ENCODE measurements at places on chromosomes 2 and 18.

GRCh38 chr18:79848294-79848578, 50.5 kb downstream of the KCNG2 start:
- no peak for DNase-seq

- DNase-seq = no peak
Observed at GRCh38 chr2:94993176-94994062, 32.1 kb upstream of the MAL start.

- DNase-seq = no peak
Observed at GRCh38 chr18:837922-838321, 25.9 kb upstream of the YES1 start.

DNA sequence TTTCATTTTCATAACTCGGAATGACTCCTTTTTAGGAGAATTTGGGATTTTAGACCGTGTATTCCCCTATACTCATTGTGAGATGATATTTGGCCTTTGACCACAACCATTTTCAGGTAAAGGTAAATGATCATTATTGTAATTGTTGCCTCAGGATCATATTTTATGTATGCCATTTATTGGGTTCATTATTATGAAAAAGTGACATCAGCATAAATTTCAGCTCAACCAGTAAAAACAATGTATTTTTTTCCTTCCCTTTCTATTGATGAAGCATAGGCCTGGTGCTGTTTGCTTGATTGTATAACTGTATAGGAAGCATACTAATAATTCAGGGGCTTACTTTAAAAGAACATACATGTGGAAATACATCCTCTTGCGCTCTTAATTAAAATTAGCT, 832.9 kb upstream of the FANCL start:
- DNase-seq = no peak

- DNase-seq = no peak
Observed at GRCh38 chr2:246489-247144, 17.2 kb downstream of the SH3YL1 start.

- DNase-seq = no peak
Observed at GRCh38 chr2:174078275-174078674, 113.1 kb upstream of the SP3 start.

DNA sequence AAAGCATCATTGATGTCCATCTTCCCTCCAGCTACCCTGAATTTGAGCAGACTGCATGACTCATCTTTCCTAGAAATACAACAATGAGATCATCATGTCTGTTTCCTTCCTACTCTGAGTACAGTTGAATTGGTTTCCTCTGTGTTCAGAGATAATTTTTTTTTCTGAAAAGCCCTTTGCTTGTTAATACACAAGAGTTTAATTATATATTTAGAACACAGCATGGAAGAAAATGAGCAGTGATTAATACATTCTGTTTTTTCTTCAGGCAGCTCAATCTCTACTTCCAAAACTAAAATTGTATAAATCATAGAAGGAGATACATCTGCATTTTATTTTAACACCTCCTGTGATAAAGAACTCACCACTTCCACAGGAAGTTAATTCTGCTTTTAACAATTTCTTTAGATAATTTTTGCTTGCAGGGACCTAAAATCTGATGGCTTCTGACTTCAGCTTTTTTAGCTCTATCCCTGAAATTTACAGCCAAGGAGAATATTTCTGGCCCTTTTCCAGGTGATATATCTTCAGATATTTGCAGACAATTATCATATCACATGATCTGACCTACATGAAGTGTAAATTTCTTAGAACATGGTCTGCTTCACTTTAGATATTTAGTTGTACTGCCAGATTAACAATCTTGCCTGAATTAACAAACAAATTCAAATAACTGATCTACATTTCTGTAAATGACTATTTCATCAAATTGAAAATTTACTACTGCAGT, 249.0 kb downstream of the TRIB2 start:
- DNase-seq = no peak

- no peak for DNase-seq
Observed at GRCh38 chr2:217954469-217954868, 48.3 kb downstream of the TNS1 start.

DNA sequence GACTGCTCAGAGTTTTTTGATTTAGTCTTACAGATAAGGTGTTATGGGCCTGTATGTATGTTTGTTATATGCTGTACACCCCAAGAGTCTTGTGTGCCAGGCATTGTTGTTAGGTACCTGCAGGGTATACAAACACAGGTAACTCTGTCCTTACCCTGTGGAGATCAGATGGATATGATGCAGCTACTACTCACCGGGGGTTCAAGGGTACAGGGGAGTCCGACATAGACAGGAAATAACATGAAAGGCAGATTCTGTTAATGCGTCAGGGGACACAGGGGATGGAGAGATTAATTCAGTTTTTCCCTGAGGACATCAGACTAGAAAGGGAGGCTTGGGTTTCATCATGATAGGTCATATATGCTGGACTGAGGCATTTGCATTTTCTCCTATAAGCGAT, 31.3 kb downstream of the TRAK2 start:
- DNase-seq = no peak

DNA sequence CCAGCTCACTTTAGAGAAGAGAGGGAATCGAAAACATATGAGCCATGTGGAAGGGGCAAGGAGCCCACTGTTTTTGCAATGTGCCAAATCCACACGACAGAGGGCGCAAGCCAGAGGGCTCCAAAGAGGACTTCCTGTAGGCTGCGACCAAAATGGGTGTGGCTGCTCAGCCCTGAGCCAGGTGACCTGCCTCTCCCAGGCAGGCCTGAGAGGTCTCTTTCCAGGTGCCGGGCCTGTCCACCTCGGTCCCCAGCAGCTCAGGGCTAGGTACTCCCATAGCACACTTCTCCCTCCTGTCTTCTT, 153.8 kb downstream of the TTC32 start:
- DNase-seq = no peak

DNA sequence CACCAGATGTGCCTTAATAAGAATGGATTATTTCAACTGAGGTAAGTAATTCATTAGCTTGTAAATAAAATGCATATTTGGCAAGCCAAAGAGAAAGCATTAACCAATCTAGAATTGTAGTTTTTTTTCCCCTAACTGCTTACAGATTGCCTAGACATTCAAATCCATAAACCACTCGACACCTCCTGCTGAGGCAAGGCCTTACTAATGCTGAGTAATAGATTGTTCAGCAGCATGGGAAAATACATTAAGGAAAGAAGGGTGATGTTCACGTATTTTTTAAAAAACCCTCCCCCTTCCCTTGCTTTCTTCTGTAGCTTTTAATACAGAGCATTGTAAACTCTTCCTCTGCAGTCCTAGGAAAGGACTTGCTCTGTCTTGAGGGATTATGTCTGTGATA, 17.0 kb upstream of the LINC00305 start:
- DNase-seq = no peak

- no peak for DNase-seq
Observed at GRCh38 chr18:77539860-77540259, 290.2 kb downstream of the GALR1 start.

GRCh38 chr18:62288665-62289008, 36.5 kb upstream of the TNFRSF11A start:
- DNase-seq = no peak

DNA sequence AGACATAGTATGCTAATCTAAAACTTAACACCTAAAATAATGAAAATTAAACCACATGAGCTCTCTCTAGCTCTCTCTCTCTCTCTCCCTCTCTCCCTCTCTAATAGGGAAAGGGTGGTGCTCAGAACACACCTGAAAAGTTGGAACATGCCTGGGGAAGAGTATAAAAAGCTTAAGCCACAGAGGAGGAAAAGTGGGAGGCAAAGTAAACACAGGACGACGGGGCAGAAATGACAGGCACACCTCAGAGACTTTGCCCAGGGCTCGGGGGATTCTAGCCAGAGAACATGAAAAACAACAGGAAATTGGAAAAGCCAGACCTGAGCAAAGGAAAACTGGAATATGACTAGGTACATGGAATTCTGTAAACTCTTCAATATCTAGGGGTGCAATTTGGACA, 666.1 kb downstream of the BCL11A start:
- no peak for DNase-seq

DNA sequence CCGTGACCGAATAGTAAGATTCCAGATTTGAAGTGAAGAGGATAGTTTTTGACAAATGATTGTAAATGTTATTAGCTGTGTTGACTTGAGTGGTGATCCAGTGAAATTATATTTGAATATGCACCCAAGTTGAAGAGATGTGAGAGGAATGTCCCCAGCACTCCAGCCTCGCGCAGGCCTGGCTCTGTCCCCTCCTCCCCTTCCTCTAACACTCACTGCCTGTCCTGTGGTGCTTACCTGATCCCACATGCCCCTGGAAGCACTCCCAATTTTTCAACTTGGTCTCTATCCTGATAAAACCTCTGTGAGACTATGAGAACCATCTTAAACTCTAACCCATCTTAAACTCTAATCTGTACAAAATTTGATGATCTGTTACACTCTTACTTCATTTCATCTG, 154.7 kb upstream of the LRP1B start:
- no peak for DNase-seq

GRCh38 chr2:70954886-70955285, 19.2 kb downstream of the ATP6V1B1 start:
- no peak for DNase-seq

DNA sequence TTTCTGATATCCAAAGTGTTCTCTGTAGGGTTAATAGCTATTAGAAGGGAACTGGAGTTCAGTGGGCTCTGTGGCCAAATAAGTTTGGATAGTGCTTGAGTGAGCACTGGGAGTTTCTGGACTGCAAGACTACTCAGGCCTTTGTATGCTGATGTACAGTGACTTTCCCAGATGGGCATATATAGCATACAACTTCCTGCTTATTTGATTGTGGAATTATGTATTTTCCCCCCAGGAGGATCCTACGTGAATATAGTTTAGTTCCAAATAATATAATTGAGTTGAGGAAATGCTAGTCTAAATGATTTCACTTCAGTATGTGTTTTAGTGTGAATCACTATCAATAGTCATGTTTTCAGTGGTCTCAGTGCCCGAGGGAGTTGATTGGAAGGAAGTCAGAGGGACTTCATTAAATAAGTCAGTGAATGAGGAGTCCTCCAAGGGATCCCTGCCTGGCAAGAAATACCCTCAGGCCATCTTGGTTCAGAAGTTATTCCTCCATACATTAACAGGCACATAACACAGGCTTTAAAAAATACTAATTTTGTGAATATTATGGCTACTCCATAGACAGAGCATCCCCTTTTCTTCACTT, 251.4 kb downstream of the PRKCE start:
- DNase-seq = no peak

DNA sequence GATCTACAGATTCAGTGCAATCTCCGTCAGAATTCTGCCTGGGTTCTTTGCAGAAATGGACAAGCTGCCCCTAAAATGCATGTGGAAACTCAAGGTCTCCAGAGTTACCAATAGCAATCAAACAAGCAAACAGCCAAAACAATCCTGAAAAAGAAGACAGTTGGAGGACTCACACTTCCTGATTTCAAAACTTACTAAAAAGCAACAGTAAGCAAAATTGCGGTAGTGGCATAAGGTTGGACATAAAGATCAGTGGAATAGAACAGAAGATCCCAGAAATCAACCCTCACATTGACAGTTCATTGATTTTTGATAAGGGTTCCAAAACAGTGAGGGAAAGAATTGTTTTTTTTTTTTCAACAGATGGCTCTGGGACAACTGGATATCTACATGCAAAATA, 59.7 kb downstream of the NPPC start:
- DNase-seq = no peak

DNA sequence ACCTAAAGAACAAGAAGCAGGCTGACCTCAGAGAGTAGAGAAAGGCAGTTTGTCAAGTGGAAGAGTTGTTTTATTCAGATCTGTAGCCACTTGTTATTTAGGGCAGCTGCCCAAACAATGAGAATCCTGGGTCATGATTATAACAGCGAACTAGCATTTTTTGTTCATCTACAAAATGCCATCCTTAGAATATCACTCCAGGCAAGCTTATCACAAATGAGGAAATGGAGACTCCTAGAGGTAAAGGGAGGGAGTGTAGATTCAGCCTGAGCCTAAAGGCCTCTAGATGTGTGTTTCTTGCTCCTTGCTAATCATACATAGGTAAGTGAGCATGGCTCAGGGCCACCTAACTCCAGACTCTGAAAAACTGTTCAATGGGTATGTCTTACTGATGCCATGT, 126.1 kb downstream of the HNMT start:
- DNase-seq = no peak

GRCh38 chr2:241126201-241126611, 23.1 kb downstream of the PASK start:
- no peak for DNase-seq

GRCh38 chr2:218395090-218395444, 4.6 kb upstream of the CTDSP1 start:
- DNase-seq = no peak

GRCh38 chr2:108548208-108549003, 14.1 kb downstream of the LIMS1 start:
- DNase-seq = no peak

- DNase-seq = no peak
Observed at GRCh38 chr2:188751816-188752215, 222.4 kb upstream of the COL3A1 start.

- DNase-seq = no peak
Observed at GRCh38 chr2:171490577-171490976, 31.7 kb upstream of the CYBRD1 start.

- DNase-seq = no peak
Observed at GRCh38 chr2:217810260-217810659, 192.5 kb downstream of the TNS1 start.

DNA sequence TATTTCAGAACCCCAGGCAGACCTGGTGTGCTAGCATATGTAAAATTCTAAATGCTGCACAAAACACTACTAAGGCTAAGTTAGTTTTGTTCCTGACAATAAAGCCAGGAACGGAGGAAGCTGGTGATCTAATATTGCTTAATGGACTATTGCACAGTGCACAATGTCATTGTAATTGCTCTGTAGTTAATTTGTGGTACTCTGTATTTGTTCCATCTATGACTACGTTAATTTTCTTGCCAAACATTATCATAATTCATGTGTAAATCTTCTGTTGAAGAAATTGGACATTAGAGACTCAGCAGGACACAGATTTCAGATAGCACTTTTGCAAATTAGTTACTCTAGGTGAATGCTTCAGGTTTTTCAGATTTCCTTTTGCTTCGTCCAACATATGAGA, 232.3 kb downstream of the RIT2 start:
- no peak for DNase-seq

DNA sequence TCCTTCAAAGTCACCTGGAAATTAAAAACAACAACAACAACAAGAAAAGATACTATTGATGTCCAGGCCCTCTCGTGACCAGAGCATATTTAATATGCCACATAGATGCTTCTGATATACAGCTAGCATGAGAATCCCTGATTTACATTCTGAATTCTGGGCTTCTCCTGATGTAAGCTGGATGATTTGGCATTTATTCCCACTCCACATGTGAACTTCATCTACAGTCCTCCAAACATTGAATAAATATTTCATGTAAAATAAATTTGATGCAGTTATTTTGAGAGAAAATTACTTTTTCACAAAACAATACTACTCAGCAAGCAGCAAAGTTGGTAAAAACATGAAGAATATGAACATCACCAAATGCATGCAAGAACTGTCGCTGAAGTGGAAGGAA, 453.2 kb upstream of the SETBP1 start:
- DNase-seq = no peak

GRCh38 chr18:9898792-9899549, 13.2 kb downstream of the TXNDC2 start:
- no peak for DNase-seq

GRCh38 chr18:31432316-31432715, 15.2 kb upstream of the DSG3 start:
- no peak for DNase-seq

Measured in cortex of kidney (tissue), 1 donor.